Regular cardiac myocyte (primary cell): ENCODE measurements at places on chromosomes 7 and 10. TPM values are rescaled to one million over a fixed set of nuclear protein-coding genes. Genes with fewer than 3 reads are reported as not detected.

The H2BK1 gene
- not detected in 2 replicates for total RNA-seq

The OR2F1 gene
- not detected in 2 replicates for total RNA-seq

The EGR2 gene
- 0.58 and 5.9 TPM in 2 replicates for total RNA-seq

The SH2D4B gene
- total RNA-seq, result under 0.01 TPM in 2 replicates

The MLXIPL gene
- not detected in 2 replicates for total RNA-seq

The CYP3A7 gene
- not detected in 2 replicates for total RNA-seq

The HACD1 gene
- 23.7 and 30.5 TPM in 2 replicates for total RNA-seq

The AQP1 gene
- total RNA-seq, result 111 and 152 TPM in 2 replicates

The BPGM gene
- 36.6 and 45.8 TPM in 2 replicates for total RNA-seq

The MPP7 gene
- 0.38 and 0.56 TPM in 2 replicates for total RNA-seq

The PNLIP gene
- total RNA-seq, result not detected in 2 replicates

The WEE2 gene
- total RNA-seq, result not detected in 2 replicates

The COL28A1 gene
- total RNA-seq, result under 0.01 TPM in 2 replicates

The ZNF467 gene
- 0.56 and 0.77 TPM in 2 replicates for total RNA-seq

The PROSER2 gene
- 1.7 and 2.3 TPM in 2 replicates for total RNA-seq

The ELFN1 gene
- total RNA-seq, result 0.38 and 0.56 TPM in 2 replicates

The TAS2R38 gene
- total RNA-seq, result not detected in 2 replicates

The PAX4 gene
- not detected in 2 replicates for total RNA-seq

The SLIT1 gene
- total RNA-seq, result under 0.01 TPM in 2 replicates

The NODAL gene
- total RNA-seq, result not detected in 2 replicates

The CYP2C19 gene
- not detected in 2 replicates for total RNA-seq

The KIAA1217 gene
- 1.2 and 2.3 TPM in 2 replicates for total RNA-seq

The TMEM196 gene
- under 0.01 TPM in 1 of 2 replicates, not detected in the other for total RNA-seq
